Right cardiac atrium (tissue), 5 donors: ENCODE measurements at places on chromosomes 6 and 20. TPM values are rescaled to one million over a fixed set of nuclear protein-coding genes. Genes with fewer than 3 reads are reported as not detected.
A peak's percentile ranks its signal among the peaks of the same experiment; 100 is the strongest.

- no peak for DNase-seq
Observed at GRCh38 chr20:19940988-19941460, 76.1 kb upstream of the NAA20 start.

GRCh38 chr6:13873288-13874190 lies 51.2 kb upstream of the RNF182 start:
- DNase-seq, result peak; percentile 59

DNA sequence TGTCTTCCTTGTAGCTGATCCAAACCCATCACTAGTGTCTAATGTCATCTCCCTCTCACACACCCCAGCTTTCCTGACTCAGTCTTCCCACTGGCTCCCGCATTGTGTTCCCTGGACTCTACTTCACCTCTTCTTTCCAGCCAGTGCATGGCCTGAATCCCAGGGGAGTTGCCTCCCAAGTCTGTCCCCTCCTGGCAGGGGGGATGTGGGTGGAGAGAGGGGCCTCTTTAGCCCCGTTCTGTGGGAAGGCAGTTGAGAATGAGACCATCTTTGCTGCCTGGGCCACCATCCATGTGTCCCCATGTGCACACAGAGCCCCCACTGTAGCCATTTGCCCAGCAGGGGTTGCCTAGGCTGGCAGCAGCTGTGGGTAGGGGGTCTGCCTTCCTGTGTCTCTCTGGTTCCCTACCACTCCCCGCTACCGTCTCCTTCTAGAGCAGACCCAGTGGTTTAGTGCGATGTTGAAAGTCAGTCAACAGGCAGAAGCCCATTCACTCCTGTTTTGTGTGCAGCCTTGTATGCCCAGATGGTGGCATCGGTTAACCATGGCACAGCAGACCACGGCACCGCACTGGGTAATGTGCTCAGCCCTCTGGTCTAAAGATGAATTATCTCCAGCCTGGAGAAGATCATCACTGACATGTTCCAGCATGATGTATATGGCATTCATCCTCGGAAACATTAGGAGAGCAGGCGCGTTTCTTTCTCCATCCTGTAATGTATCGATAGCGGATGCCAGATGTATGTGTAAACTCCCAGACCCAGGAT lies 178.8 kb upstream of the SNX9 start:
- peak; percentile 32 for DNase-seq

DNA sequence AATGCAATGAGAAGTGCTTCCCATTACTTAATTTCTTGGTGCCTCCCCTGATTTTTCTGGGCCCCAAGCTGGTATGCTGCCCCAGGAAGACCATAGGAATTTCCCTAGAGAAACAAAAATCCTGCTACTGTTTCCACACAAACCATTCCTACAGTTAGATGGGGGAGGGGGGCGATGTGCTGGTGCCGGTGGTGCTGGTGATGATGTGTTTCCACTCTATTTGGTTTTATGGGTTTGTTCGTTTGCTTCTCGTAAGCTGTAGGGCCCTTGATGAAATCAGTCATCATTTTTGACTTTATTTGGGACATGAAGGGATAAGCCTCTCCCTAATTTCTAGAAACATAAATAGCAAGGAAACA lies 105.1 kb downstream of the MKKS start:
- DNase-seq, result no peak

GRCh38 chr6:101083533-101084175 lies 202.5 kb upstream of the ASCC3 start:
- DNase-seq, result no peak

Gene PROKR2
- polyA plus RNA-seq, result not detected

Gene SYTL3
- 5.0 TPM for polyA plus RNA-seq

Gene VWA7
- polyA plus RNA-seq, result 3.2 TPM

Gene BPI
- 0.07 TPM for polyA plus RNA-seq

Gene STX7
- 14.2 TPM for polyA plus RNA-seq

Gene EPHA7
- 6.6 TPM for polyA plus RNA-seq

Gene F13A1
- polyA plus RNA-seq, result 9.4 TPM
